ENCODE measurements at places on chromosomes 16 and 17.

DNA sequence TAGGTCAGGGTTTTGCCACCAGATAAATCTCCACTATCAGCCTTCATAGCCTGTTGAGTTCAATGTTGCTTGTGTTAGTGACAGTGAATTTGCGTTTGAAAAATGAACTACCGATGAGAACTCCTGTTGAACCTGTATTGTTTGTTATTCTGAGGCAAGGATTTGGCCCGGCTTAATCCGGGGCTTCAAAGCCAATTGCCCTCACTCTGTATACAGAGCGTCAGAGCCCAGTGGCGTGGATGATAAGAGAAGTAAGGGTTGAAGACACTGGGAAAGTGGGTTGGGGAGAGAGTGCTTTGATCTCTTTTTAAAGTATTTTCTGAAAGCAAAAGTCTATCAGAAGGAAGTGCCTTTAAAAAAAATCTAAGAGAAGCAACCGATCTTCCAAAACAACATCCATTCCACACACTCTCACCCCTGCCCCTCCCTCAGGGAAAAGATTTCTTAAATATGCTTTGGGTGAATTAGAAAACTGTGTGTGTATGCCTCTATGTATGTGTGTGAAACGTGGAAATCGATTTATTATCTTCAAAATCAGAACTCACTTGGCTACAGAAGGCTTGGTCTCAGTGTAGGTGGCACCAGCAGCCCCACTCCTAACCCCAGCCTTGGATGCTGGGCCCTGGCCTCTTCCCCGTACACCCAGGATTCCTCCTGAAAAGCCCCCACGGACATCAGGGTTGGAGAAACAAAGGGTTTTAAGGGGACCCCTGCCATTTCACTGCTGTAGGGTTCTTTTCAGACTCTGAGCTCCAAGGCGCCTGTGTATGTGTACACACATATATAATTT is 8.8 kb downstream of the TBX4 start:
- DNase-seq = no peak

DNA sequence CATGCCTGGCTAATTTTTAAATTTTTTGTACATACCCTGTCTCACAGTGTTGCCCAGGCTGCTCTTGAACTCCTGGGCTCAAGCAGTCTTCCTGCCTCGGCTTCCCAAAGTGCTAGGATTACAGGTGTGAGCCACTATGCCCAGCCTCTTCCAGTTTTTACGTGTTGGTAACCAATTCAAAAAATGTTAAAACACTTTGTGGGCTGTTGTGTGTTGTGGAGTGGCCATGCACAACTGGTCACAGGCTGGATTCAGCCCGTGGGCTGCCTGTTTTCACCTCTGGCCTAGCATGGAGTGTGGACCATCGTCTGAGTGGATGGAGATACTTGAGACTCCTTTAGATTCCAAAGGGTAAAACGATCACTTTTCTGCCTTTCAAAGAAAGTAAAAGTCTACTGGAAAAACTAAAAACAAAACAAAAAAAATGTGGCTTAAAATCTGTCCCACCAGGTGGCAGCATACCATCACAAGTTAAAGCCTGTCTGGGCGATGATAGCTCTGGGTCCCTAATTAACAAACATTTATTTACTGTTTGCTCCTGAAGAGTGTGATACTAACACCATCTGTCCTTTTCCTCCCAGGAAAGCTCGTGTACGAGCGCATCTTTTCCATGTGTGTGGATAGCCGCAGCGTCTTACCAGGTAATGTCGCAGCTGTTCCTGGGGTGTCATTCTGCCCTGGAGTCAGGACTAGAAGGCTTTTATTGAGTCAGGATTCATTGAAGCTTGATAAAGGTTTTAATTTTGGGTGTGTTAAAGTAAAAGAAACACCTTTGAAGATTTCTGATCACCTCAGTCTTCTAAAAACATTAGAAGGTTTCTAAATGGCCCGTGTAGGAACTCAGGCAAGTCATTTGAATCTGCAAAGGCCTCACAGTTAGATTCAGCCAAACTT is 45.8 kb downstream of the VPS35L start:
- DNase-seq = no peak

GRCh38 chr16:17977260-17977659 is 359.3 kb downstream of the NPIPA8 start:
- DNase-seq = no peak

DNA sequence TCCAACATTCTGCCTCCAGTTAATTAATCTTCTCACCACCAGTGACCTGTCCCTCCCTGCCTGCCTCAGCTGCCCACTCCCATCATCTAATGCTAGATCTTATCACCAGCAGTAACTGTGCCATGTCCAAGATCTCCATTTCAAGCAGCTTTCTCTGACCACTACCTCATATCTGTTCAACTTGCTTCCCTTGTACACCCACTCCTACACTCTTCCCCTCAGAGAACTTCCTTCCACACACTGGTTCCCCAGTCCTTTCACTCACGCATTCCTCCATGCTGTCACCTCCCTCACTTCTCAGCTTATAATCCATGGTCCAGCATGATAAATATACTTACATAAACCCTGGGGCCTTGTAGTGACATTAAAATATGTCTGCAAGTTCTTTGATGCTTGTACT is 31.8 kb upstream of the DYNLL2 start:
- no peak for DNase-seq

GRCh38 chr17:14067347-14067746 is 2.0 kb upstream of the COX10 start:
- no peak for DNase-seq

DNA sequence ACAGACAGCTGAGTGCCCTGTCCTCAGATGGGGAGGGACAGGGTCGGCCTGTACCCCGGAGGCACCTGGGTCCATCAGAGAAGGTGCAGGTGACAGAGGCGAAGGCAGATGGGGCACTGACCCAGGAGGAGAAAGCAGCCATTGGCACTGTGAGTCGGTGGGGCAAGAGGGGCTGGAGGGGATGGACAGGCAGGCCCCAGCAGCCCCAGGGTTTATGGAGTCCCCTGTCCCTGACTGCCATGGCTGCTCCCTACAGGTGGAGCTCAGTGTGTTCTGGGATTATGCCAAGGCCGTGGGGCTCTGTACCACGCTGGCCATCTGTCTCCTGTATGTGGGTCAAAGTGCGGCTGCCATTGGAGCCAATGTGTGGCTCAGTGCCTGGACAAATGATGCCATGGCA is 32.1 kb downstream of the ANKRD40 start:
- no peak for DNase-seq

GRCh38 chr17:49687878-49688491 is 10.1 kb upstream of the SPOP start:
- no peak for DNase-seq

GRCh38 chr17:82662711-82663261 is 14.5 kb upstream of the WDR45B start:
- no peak for DNase-seq

- DNase-seq = no peak
Measured at GRCh38 chr17:72191921-72192799, 71.3 kb downstream of the SOX9 start.

DNA sequence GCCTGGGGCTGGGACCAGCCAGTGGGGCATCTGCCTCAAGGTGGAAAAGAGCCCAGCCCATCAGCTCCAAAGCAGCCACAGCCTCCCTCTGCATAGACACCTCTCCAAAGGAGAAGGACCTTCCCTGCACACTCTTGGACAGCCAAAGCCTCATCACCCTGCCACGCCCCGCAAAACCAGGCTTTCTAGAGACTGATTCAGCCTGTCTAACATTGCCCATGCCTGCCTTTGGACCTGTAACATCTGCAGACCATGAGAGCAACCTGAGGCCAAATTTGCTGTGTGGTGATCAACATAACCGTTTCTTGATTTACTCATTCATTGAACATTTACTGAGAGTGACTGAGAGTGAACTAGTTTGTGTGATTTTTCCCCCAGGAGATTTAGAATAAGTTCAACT is 219.7 kb upstream of the HSBP1 start:
- DNase-seq = no peak

GRCh38 chr17:70329721-70330120 is 160.4 kb downstream of the KCNJ2 start:
- DNase-seq = no peak

- no peak for DNase-seq
Measured at GRCh38 chr17:17666111-17666714, 15.0 kb upstream of the RAI1 start.

DNA sequence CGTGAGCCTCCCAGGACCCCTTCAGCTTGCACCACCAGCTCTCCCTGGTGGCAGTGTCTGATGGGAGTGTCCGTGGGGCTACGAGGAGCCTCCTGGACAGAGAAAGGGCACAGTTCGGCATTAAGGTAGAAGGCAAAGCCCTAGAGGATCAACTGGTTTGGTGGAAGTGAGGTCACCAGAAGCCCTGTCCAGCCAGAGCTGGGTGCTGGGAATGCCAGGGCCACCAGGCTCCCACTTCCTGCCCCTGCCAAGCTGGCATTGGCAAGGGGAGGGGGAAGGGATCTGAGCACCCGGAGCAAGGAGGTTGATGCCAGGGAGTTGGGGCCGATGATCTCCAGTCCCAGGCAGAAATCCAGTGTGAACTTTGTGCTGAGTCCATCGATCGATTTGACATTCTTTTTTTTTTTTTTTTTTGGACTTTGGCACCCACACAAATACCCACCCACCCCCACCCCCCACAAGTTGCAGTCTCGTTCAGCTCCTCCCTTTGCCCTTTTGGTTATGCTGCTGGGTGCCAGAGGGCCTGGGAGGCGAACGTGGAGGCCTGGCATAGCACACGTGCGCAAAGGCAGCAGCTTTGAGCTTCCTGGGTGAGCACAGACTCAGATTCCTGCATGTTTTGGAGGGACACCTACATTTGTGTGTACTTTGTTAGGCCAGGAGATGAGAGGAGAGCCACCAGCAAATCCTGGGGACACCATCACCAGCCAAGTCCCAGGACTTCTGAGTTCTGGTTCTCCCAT is 2.1 kb downstream of the NHERF1 start:
- no peak for DNase-seq

- DNase-seq = no peak
Measured at GRCh38 chr16:55501549-55502322, 7.1 kb upstream of the LPCAT2 start.

DNA sequence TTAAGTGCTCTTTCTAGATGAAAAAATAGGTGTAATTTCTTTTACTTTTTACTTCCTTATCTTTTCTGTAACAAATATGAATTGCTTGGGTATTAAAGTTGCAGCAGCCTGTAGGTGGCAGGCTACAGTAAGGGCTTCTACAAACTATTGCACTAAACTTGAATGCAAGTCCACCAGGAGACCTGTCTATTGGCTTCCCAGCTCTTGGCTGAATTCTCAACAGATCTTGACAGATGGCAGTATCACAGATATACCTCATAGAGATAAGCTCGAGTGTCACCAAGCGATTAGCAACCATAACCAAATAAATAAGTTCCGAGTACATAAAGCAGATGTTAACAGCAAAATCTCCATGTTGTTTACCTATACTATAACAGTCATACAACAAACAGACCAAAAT is 5.9 kb downstream of the BBS2 start:
- DNase-seq = peak; percentile 16

GRCh38 chr16:7744546-7745264 is 412.1 kb downstream of the RBFOX1 start:
- no peak for DNase-seq

GRCh38 chr16:87165885-87166284 is 151.3 kb downstream of the C16orf95 start:
- no peak for DNase-seq

DNA sequence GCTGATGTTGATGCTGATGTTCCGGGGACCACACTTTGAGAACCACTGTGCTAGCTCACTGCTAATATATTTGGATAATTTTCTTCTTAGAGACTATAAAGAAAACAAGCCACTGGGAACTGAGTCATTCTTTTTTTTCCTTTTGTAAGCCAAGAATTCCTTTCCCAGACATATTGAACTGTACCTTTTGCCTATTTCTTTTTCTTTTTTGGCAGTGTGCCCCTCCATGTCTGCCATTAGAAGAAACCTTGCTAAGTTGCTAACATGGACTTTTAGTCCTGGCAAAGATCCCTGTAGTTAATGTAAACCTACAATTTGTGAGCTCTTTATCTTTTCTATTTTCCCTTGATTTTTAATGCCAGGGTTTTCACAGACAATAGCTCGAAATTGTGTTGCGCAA is 17.3 kb upstream of the ERCC4 start:
- DNase-seq = no peak

DNA sequence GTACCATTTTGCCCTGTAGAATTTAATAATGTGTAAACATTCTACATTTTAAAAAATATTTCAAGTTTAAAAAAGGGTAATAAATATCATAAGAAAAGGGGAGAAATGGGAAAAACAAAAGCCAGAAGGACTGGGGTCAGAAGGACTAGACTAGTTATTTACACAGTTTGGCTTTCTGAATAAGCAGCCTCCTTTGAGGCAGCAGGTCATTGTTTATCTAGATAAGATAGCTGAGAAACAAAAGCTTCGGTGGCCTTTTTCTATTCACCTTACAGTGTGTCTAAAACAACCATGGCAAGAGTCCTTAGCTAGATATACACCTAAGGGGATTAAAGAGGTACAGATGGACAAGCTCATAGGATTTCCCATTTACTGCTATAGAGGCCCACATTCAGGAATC is 396.5 kb upstream of the PMFBP1 start:
- DNase-seq = no peak

DNA sequence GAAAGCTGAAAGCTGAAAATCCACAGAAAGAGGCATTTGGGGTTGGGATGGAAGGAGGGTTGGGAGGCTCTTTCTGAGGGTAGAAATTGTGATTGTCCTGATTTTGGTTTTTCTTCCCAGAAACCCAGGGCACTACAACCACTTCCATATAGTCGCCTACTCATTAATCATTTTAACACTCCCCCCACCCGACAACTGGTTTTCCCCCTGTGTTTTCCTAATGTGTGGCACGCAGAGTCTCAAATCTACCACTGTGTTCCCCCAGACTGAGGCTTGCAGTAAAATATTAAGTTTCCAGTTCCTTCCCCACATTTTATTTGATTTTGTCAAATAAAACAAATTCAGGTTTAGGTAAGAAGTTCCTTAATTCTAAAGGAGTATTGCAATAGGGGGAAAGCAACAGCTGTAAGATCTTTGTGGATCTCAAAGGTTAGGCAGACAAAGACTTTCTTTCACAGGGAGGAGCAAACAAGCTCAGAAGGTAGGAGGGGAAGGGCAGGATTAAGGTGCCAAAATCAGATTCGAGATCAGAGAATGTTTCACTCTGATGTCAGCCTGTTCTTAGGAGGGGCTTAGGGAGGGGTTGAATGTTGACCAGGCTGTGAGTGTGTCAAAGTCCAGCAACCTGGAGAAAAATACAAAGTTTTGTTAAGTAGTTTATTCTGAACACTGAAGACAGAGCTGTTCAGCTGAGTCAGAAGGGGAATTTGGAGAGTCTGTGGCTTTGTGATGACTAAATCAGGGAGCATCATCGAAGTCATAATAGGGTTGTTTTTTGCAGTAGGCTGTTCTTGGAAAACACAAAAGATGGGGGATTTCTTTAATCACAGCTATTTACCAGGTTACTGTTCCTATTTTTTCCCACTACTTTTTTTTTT is 3.6 kb downstream of the ZNF267 start:
- DNase-seq = peak; percentile 52

GRCh38 chr17:77325577-77326075 is 184.9 kb downstream of the SEC14L1 start:
- no peak for DNase-seq

- DNase-seq = no peak
Measured at GRCh38 chr16:85946541-85947124, 47.7 kb downstream of the IRF8 start.

GRCh38 chr17:59004338-59005111 is 102.2 kb downstream of the TRIM37 start:
- DNase-seq = peak; percentile 68

GRCh38 chr16:80158766-80159165 is 382.0 kb upstream of the DYNLRB2 start:
- no peak for DNase-seq

Measured in stimulated activated CD4-positive, alpha-beta T cell treated with anti-CD3 and anti-CD28 coated beads, Interleukin-1b, Interleukin-23, amount 100 ng/mL, for 4 hours (primary cell).